GM12878 (cell line): ENCODE measurements at places on chromosomes 7 and 10. TPM values are rescaled to one million over a fixed set of nuclear protein-coding genes. Genes with fewer than 3 reads are reported as not detected.

DNA sequence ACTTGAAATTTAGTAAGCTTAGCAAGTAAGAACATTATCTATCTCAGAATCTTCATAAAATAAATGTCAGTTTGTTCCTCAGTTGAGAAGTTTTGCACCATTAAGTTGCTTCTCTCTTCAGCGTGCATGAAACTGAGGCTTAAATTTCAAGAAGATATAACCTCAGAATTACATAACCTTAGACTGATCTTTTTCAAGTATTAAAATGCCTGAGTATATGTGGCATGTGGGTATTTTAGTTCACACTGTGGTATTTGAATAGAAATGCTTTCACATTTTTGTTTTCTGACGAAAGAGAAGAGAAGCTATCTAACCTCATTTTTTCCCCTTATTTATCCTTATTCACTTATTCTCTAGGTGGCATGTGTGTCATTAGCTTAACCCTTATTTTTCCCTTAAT, 104.1 kb downstream of the PHF14 start:
- no peak for DNase-seq

GRCh38 chr7:118753479-118753878, 529.0 kb downstream of the ANKRD7 start:
- no peak for DNase-seq

DNA sequence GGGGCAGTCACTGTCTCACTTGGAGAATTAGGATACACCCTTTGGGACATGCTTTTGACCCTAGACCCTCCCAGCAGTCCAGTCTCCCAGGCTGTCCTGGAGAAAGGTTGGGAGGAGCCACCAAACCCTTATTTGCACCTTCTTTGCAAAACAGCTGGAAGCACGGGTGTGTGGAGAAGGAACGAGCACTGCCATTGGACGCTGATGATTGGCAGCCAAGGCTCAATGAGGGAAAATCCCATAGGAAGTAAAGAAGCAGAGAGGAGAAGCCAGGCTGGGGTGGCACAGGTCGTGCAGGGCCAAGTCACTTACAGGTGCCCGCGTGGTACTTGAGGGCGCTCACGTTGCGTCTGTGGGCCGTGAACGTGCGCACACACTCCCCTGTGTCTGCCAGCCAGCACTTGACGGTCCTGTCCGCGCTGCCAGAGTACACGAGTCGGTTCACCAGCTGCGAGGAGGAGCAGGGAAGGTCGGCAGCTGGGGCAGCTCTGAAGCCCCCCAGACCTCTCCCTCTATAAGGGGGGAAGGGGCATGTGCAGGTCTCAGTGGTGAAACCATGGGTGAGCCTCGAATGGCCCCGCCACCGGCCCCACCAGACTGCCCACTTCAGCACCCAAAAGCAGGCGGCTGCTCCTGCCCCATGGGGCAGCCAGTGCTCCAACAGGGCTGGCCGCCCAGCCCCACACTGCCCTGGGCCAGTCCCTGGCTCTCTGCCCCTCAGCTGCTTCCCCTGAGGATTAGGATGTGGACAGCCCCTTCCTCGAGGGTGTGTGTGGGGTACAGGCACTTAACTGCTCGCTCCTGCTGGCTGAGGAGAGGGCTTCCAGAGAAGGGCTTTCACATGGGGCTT, 24.8 kb downstream of the WDR86 start:
- DNase-seq = no peak

- DNase-seq = no peak
These were observed 87.3 kb downstream of the ODAD2 start for GRCh38 chr10:27911539-27911938.

LIPK gene
- total RNA-seq = not detected in 2 replicates

CRPPA gene
- not detected in 2 replicates for total RNA-seq

CXCL12 gene
- total RNA-seq = 0.85 and 0.90 TPM in 2 replicates

IQUB gene
- total RNA-seq = not detected in 2 replicates

DNAJC12 gene
- 1.2 and 2.1 TPM in 2 replicates for total RNA-seq

LRIT2 gene
- not detected in 2 replicates for total RNA-seq
